ENCODE measurements at places on chromosomes 2 and 18. TPM values are rescaled to one million over a fixed set of nuclear protein-coding genes. Genes with fewer than 3 reads are reported as not detected.
A peak's percentile ranks its signal among the peaks of the same experiment; 100 is the strongest.

DNA sequence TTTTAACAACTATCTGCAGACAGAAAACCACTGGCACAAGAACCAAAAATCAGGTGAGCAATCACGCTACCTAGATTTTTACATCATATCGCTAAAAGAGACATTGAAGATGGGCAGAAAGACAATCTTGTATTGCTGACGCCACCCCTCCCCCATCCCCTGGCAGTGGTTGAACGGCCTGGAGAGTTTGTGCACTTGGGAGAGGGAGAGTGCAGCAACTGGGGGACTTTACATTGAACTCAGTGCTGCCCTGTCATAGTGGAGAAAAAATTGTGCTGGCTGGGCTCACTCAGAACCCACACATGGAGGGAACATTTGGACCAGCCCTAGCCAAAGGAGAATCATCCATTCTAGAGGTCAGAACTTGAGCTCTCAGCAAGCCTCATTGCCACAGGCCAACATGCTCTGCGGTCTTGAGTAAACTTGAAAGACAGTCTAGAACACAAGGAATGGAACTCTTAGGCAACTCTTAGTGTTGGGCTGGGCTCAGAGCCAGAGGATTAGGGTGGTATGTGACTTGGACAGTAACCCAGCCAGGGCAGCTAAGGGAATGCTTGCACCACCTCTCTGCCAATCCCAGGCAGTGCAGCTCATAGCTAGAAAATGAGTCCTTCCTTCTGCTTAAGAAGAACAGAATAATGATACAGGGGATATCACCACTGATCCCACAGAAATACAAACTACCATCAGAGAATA is 220.0 kb upstream of the CYP26B1 start:
- peak; percentile 98 for DNase-seq

- no peak for DNase-seq
Observed at GRCh38 chr2:116749994-116750393, 1064.5 kb upstream of the DDX18 start.

GRCh38 chr2:14941151-14941631 is 308.7 kb downstream of the LRATD1 start:
- DNase-seq = no peak

- DNase-seq = peak; percentile 95
Observed at GRCh38 chr2:127498386-127498785, 27.9 kb downstream of the IWS1 start.

Gene ABCB6
- total RNA-seq = 31.1 TPM

All from fibroblast of villous mesenchyme (primary cell).